Fibroblast of lung (primary cell): ENCODE measurements at places on chromosomes 1 and 21.

DNA sequence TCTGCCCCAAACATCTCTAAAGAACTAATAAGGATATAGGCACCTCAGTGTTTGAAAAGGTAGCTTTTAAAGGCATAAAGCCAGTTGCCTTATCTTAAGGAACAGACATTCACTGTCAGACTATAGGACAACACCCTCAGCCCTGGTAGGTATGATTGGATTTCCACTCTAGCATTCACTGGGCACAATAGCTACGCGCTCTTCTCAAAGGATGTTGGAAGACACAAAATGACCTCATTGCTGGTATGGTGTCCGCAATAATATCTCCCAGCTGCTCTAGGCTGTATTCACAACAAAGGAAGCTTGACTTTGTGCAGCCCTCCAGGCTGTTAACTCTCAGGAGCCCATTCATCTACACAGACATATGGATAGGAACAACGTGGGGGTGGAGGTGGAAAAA lies 119.4 kb upstream of the CXADR start:
- no peak for DNase-seq

GRCh38 chr1:88742531-88742930 lies 58.5 kb downstream of the PKN2 start:
- no peak for DNase-seq

DNA sequence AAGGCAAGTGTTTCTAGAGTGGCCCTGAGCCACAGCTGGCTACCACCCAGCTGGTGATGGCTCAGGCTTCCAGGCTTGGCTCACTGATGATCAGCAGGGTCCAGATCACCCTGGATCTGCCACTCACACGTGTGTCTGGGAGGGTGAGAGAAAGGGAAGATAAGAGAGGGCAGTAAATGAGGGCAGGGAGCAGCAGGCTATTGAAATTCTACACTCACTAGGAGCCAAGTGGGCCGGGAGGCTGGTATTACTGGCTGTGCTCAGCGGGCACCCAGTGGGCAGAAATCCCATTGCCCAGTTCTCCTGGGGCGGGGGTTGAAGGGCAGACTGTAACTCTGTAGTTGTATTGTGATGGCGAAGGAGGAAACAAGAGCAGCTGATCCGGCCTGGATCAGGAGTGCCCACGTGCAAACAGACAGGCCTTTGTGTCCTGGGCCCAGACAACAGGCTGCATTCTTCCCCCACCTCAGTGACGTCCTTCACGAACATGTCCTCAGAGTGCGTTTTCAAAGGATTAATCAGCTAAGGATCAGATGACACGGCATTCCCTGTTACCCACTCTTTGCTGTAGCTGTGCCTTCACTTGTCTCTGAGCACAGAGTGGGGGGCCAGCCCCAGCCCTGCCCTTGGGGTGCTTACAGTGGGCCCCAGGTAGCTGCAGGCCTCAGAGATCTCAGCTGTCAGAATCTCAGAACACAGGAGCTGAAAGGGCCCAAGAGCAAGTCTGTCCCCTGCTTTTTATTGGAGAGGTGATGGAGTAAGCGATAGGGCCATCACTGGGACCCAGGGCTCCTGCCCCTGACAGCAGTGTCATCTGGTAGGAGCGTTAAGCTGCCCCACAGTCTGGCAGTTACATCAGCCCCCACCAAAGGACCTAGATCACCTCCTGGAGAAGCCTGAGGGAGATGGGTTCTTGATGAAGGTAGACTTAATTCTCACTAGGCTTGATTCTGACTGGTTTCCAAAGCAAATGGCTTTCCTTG lies 60.5 kb downstream of the ATP1A1 start:
- DNase-seq: peak; percentile 78

- peak; percentile 82 for DNase-seq
These were observed 3.5 kb downstream of the NAV1 start for GRCh38 chr1:201542309-201543035.

GRCh38 chr1:25564777-25565574 lies 21.6 kb downstream of the LDLRAP1 start:
- peak; percentile 40 for DNase-seq

GRCh38 chr1:246919902-246920301 lies 11.8 kb downstream of the AHCTF1 start:
- no peak for DNase-seq

DNA sequence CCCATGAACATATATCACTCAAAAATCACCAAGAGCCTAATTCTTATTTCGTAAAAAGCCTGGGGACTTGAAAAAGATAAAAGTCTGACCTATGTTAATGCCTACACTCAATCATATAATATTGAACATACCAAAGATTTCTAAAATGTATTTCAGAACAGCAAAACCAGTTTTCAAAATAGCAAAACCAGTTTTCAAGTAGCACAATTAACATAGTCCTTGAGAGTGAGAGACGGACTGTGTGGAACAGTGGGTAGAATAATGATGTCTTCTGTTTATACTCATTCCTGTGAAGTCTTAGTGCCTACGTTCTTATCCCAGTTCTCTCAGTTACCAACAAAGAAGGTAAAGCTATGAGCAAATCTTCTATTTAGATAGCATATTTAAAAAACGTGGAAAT lies 22.3 kb upstream of the RGS2 start:
- DNase-seq: no peak

DNA sequence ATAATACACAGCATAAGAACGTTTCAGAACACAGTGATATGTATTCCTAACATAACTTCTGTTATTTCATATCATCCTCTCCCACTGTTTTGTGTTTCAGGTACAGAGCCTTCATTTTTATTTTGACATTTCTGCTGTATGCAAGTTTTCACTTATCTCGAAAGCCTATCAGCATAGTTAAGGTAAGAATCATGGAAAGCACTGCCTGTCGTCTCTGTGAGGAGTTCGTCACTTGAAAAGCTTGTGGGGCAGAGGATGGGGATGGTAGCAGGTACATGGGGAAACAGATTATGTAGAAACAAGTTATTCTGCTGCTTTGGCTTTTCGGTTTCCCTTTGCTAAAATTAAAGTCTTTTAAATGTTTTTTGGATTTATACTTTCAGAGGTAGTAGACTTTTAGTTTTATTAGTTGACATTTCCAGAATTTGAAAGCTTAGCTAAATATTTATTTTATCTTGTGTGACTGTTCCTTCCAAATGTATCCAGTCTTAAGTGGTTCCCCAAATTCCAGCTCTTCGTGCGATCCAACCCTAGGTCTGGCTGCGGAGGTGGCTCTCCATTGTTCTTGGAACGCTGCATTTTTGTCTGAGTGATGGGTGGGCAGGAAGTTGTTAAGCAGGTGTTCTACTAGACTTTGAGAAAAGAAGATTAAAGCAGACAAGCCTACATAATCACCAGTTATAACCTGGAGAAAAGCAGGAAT lies 12.2 kb downstream of the SLC37A1 start:
- DNase-seq: no peak
